Stimulated activated CD8-positive, alpha-beta memory T cell treated with anti-CD3 and anti-CD28 coated beads, Interleukin-2, amount 100 ng/mL, for 1 hour (primary cell): ENCODE measurements at places on chromosomes 1 and 21.

DNA sequence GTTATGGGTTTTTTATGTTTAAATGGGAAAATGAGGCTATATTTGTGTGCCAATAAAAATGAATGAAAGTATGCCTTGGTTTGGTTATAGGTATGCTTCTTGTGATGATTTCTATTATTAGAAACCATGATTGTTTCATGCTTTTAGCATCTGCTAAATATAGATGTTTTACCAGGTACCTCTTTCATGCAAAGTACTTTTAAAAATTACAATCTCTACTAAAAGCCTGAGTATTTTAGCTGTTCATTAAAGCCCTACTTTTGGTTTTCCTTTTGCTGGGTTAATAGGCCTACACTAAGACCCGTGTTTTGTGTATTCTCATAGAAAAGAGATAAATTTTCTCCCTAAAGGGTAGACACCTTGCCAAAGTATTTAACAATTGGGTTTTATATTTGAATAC, 32.0 kb downstream of the MTF2 start:
- no peak for DNase-seq

GRCh38 chr21:35236090-35236489, 187.0 kb upstream of the RUNX1 start:
- no peak for DNase-seq

GRCh38 chr1:44775930-44776729, 790 bp downstream of the RPS8 start:
- no peak for DNase-seq

- DNase-seq = no peak
These were observed 348.7 kb downstream of the CHRM3 start for GRCh38 chr1:239735111-239735510.

DNA sequence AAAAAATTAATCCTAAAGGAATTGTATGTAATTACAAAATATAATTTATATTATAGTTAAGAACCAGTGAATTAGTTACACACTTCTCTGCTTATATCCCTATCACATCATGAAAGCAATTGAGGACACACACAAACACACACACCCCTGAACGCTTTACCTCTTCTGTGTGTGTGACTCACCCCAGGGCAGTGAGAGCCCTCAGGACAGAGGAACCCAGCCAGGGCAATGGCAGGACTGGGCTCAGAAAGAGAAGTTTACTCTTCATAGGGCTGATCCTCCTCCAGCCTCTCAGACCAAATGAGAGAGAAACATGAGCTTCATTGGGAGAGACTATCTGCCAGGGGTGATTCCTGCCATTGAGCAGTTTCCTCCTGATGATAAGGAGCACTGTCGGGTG, 38.1 kb downstream of the SLC44A3 start:
- no peak for DNase-seq

DNA sequence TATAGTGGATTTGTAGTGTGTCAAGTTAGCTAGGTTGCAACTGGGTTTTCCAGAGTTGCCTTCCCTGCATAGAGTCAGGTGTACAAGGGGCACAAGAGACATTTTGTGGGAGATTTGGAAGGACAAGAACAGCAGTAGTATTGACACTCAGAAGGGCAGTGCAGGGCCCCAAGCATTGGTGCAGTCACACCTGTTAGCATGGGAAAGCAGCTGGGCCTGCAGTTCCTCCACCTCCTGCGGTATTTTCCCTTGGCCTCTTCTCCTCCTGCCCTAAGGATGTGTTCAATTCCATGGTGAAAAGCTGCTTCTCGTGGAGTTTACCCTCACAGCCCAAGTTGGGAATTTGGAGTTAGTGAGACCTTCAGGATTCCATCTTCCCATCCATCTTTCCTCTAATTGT, 47.1 kb upstream of the TRABD2B start:
- DNase-seq = no peak

DNA sequence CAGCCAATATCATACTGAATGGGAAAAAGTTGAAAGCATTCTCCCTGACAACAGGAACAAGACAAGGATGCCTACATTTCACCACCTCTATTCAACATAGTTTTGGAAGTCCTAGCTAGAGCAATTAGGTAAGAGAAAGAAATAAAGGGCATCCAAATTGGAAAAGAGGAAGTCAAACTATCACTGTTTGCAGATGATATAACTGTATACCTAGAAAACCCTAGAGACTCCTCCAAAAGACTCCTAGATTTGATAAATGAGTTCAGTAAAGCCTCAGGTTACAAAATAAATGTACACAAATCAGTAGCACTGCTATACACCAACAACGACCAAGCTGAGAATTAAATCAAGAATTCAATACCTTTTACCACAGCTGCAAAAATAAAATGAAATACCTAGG, 171.3 kb upstream of the HP1BP3 start:
- no peak for DNase-seq

DNA sequence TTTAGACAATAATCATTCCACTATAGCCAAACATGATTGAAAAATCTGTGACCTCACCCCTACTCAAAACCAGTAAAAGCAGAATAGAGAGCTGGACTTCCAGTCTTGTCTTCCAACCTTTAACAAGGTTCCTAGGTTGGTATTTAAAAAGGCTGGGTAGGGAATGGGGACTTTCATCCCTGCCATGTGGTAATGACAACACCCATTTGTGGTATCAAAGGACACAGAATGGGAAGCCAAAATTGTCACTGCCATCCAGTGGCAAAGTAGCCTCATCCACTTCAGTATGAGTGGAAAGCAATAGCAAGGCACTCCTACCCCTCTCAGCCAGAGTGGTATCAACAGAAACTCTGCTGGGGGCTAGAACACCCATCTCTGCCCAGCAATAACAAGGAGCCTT, 33.9 kb downstream of the UCHL5 start:
- no peak for DNase-seq

DNA sequence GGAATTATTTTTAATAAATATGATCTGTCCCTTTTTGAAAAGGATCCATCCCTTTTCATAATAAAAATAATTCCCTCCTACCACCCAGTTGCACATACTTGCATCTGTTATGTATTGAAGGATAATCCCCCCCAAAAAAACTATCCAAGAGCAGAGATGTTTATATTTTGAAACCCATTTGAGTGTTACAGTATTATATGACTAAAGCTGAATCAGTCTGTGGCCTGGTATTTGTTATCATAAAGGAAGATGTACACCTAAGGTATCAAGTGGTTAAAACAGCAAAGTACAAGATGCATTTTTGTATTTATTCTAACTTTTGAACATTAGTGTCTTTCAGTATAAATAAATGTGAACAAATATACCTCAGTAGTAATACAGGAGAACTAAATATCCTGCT, 12.7 kb upstream of the TGFB2 start:
- no peak for DNase-seq

- DNase-seq = no peak
These were observed 102.0 kb downstream of the PAX7 start for GRCh38 chr1:18732686-18733085.

GRCh38 chr1:177183836-177184235, 13.1 kb downstream of the BRINP2 start:
- DNase-seq = no peak

DNA sequence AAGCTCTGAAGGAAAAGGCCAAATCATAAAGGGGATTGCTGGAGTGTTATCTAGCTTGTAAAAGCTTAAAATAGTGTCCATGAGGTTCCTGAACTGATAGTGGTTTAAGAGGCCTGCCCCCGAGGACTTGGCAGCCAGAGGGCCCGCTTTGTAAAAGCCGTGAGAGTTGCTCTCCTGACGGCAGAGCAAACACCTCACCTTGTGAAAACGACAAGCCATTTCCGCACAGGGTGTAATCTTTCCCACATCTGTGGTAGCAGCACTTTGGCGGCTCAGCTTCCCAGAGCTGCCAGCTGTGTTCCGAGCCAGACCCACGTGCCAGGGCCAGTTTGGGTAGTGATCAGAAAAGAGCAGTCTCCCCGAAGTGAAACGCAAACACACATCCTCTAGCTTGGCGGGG, 37.0 kb downstream of the SERBP1 start:
- no peak for DNase-seq

DNA sequence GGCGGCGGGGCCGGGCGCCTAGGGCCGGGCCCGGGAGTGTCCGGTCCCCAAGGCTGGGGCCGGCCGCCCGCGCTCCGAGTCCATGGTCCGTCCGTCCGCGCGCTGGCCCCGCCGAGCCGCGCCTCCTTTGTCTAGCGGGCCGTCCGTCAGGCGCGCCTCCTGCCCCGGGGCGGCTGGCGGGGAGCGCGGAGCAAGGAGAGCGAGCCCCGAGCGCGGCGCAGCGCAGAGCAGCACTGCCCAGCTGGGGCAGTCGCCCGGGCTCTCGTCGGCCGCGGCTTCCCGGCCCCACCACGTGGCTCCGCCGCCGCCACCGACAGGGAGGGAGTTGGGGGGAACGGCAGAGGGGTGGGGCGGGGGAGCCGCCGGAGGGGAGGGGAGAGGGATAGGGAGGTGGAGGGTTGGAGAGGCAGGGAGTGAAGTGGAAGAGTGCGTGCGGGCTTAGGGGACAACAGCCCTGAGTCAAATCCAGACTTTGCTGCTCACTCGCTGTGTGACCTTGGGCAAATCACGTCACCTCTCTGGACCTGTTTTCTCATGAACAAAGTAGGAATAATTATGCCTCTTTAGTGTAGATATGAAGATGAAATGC, at the start of gene NKAIN1:
Gene NKAIN1 (minus strand): TSS at position 235 of the 589 bp plus-strand sequence. CDS start 340 bp downstream, outside the sequence.
- DNase-seq = no peak

- DNase-seq = no peak
These were observed 22.2 kb downstream of the DESI2 start for GRCh38 chr1:244675167-244675566.

DNA sequence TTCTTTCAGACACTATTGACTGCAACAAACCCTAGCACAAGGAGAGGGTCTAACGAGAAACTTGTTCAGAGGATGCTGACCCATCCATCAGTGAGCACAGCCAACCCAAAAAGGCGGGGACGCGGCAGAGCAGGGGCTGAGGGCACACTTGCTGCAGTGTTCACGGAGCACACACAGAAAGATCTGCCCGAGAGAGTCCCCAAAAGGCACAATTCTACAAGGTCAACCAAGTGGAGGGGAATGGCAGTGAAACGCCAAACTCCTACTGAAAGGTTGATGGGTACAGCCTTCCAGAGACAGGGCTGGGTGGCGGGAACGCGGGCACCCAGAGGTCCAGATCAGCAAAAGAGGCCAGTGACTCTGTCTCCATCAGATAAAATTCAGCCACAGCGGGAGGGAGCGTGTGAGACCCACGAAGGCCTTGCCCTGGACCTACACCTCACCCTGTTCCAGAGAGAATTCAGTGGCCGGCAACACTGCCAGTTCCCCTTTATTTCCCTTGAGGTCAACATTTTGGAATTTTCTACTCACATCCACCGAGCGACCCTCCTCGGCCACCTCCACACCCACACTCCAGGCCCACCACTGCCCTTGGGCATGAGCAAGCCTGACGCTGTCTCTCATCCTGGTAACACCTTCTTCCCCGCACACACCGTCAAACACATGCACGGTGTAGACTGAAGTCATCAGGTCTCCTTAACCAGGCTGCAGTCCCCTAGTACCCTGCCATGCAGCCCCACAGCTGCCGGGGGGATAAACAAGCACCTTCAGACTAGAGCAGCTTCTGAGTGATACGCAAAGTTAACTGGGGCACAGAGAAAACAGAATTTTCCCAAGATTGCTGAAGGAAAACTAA, 5.5 kb downstream of the GNG4 start:
- no peak for DNase-seq

DNA sequence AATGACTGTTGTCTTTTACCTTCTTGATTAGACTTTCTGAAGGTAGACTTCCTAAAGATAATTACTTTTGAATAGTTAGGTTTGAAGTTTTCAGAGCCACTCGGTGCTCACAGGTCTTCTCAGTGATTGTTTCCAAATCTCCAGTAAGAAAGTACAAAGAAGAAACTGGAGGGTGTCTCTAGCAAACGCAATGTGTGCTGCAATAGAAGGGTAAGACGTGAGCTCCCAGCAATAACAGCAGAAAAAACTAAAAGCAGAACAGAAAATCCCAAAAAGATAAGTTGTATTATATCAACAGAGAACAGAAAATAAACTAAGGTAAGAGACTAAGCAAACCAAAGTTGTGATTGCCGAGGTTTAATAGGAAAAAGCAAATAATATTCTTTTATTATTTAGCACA, 1.8 kb downstream of the CTTNBP2NL start:
- DNase-seq = no peak

DNA sequence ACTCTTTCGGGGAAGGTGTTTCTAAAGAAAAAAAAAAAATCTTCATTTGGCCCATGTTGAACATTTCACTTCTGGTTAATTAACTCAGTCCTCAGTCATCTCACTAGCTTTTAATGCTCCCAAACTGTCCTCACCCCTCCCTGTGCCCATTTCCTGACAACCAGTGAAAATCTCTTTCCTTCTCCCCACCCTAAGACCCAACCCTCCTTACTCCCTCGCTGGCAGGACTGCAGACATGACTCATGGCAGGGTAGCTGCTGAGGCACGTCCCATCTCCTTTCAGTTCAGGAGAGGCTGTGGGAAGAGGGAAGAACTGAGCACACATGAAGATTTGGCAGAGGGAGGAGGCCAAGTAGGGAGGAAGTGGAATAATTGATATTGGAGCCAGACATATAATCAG, 12.6 kb downstream of the PKP1 start:
- DNase-seq = no peak

- no peak for DNase-seq
These were observed 62.0 kb downstream of the KCNK1 start for GRCh38 chr1:233675893-233676292.

- DNase-seq = no peak
These were observed 63.8 kb downstream of the RYR2 start for GRCh38 chr1:237105826-237106225.

DNA sequence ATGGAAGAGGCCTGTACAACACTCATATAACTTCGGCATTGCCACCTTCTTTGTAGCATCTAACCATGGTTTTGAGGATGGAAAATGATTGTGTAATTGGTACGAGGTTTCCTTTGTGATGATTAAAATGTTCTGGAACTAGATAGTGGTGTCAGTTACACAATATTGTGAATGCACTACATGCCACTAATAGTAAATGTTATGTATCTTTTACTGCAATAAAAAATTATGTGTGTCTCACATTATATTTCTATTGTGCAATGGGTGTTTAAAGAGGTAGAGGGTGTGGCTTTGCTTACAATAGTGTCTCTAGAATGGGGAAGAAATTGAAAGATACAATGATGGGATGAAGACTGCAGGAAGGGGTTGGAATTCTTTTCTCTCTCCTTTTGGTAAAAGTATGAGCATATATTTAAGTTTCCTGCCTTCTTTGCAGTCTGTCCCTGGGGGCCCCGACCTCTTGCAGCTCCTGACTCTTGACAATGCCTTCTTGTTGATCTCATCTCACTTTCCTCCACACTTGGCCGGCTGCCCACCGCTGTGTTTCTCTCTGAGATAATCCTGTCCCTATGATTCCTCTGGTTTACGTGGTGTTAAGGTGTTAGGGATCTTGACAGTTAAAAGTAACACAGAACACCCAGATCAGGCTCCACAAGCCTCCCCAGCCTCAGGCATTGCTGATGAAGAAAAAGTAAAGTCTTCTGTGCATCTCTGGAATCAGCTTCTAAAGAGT, 39.3 kb downstream of the MTARC1 start:
- DNase-seq = no peak

DNA sequence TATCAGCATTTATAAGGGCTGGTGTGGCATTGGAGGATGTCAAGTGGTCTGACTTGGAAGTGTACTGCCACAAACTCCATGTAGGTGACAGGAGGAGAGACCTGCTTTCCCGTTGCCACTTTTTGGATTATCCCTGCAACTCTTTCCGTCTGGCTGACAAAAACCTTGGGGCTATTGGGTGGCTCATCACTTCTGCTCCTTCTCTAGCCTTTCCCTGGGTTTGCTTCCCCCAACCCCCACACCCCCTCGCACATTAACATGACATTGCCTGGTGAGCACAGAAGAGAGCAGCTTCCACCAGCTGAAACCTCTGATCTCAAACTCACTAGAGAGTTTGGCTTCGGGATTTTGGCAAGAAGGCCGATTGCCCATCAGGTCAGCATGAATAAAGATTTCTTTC, 39.2 kb downstream of the PROX1 start:
- no peak for DNase-seq

- DNase-seq = peak; percentile 8
These were observed 9.1 kb downstream of the OLIG1 start for GRCh38 chr21:33078907-33079582.
